Fibroblast of skin of right biceps (primary cell): ENCODE measurements at places on chromosomes 1 and 21.

DNA sequence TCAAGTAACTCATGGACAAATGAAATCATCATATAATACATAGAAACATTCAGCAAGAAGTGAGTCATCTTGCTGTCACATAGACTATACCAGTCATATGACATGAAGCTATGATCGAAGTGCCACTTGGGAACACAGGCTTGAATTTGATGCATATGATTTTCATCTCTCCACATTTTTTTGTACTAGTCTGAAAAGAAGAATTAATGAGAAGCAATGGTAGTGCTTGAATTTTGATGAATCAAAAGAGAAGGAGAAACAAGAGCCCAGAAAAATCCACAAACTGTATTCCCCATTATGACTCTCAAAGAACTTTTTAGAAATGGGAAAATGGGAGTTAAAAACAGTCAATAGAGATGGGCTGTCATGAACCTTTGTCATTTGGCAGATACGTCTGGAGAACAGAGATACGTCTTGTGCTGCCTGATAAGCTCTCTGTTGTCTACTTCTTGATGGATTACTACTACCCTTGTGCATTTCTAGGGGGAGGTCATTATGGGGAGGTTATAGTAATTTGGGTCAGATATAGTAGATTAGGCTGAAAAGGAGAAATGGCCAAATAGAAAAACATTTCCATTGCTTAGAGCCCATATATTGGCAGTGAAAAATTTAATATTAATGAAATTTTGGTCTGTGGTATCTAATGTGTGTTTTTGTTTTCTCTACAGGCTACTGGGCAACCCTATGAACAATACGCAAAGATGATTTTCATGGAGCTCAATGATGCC is 8.0 kb upstream of the LEPR start:
- DNase-seq, result peak; percentile 41

- DNase-seq, result no peak
Observed at GRCh38 chr1:233349137-233349536, 21.6 kb downstream of the MAP3K21 start.

GRCh38 chr1:60274422-60275290 is 201.1 kb upstream of the C1orf87 start:
- DNase-seq, result no peak

- peak; percentile 40 for DNase-seq
Observed at GRCh38 chr21:46322351-46323226, 1.1 kb downstream of the C21orf58 start.

GRCh38 chr1:113534875-113535274 is 144.6 kb downstream of the MAGI3 start:
- DNase-seq, result peak; percentile 66

DNA sequence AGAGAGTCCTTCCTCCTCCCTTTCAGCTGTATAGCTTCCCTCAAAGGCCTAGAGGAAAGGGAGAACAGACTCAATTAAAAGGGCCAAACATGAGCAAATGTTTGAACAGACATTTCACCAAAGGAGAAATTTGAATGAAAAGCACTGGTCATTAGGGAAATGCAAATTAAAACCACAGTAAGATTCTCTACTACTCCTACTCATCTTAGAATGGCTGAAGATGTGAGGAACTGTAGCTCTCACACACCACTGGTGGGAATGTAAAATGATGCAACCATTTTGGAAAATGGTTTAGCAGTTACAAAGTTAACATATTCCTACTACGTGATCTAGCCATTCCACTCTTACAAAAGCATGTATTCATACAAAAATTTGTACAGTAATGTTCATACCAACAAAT is 253.0 kb upstream of the HOOK1 start:
- no peak for DNase-seq

DNA sequence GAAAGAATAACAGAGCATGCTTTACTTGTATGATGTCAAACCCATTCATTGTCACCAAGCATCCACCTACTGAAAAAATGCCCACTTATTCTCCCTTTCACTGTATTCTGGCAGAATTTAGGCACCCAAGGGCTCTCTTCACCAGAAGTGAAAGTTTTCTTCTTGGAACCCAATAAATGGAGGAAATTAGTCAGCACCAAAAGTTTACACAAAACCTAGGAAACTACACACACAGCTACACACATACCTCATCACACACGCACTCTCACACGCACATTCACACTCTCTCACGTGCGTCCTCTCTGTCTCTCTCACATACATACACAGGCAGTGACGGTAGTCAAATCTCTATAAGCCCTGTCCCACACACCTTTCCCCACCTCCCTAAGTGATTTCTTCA is 37.6 kb downstream of the MCOLN2 start:
- no peak for DNase-seq

DNA sequence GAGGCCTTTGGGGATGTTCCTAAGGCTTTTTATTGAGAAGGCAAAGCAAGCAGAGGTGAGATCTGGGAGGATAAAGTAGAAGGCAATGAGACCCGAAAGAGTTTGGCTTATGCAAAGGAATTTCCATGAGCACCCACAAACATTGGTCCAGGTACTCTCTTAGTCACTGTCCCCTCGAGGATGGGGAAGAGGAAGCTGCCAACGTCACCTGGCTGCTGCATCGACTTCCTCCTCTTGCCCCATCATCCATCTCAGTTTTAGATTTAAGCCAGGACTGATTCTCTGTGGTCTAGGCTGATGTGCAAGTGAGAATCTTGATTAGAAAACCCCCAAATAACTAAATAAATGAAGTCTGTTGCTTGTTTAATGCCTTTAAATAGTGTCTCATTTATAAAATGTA is 28.7 kb downstream of the RUNX1 start:
- DNase-seq, result no peak

DNA sequence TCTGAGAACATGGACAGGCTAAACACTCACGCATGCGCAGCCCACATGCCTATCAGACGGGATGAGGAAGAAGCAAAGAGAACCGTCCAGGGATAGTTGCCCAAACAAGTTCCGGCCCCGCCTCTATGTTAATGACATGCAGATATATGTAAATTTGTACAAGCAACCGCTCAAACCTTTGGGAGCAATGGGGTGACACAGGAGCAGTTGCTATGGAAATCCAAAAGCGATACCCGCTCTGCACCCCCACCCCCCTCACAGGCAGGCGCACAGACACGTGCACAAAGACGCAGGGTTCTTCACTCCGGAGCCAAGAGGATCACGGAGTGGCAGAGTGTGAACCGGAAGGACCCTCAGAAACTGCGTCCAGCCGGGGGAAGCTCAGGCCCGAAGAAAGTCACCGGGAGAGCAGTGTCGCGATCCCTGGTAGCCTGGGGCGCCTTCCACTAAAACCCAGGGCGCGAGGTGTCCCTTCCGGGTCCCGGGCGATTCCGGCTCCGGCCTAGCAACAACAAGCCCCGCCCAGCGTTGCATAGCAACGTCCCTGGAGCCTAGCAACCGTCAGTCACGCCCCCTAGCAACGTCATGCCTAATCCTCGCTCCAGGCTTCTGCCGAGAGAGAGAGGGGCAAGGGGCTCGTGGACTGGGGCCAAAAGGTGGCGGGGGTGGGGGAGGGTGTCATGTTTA is 24.1 kb upstream of the ADGRB2 start:
- peak; percentile 87 for DNase-seq

DNA sequence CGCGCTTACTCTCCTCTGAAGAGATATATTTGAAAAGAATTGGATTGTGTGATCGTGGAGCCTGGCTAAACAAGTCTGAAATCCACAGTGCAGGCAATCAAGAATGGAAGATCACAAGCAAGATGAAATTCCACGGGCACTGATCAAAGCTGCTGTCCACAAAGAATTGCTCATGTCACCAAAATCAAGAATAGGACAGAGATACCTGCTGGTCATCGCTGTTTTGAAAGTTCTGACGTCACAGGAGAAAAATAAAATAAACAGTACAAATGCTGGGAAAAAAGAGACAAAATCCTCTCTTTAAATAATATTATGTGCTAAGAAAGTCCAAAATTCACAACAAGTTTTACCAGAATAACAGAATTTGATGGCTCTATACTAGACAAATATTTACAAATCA is 12.0 kb upstream of the DESI2 start:
- no peak for DNase-seq

GRCh38 chr1:10555635-10556429 is 81.1 kb downstream of the PEX14 start:
- DNase-seq, result no peak

- no peak for DNase-seq
Observed at GRCh38 chr1:25481625-25482024, 50.9 kb downstream of the MACO1 start.

GRCh38 chr1:151213560-151213959 is 15.2 kb downstream of the PIP5K1A start:
- no peak for DNase-seq

- DNase-seq, result no peak
Observed at GRCh38 chr1:75712306-75712705, 12.2 kb upstream of the ACADM start.

DNA sequence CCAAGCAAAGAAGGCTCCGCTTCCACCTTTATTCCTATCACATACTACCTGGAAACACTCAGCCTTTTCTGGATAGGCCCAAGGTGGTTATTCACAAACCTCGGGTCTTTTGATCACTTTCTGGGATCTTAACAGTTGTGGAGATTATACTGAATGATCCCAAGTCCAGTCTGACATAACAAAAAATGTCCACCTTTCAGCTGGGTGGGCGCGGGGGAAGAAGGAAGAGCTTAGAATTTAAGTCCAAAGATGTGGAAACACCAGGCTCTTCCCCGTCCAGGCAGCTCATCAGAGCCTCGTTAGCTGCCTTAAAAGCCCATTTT is 338 bp upstream of the C1orf53 start:
- no peak for DNase-seq

GRCh38 chr1:188611432-188611831 is 1782.7 kb downstream of the PLA2G4A start:
- no peak for DNase-seq

DNA sequence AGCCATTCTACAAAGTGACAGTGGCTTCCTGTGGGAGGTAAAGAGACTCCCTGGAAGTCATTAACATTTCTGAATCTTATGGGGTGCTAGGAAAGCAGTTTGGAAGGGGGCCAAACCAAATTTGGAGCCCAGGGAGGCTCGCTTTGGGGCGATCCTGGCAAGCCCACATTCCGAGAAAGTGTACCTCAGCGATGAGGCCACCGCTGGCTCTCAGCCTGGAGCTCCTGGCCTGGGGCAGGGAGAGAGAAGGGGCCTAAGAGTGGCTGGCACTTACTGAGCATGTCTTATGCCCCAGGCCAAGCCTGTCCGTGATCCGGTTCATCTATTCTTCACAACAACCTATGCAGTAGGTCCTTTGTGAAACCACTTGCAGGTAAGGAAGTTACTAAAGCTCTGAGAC is 98.8 kb downstream of the CCDC185 start:
- DNase-seq, result peak; percentile 53

- DNase-seq, result no peak
Observed at GRCh38 chr1:151843398-151843797, 3.8 kb upstream of the C2CD4D start.

DNA sequence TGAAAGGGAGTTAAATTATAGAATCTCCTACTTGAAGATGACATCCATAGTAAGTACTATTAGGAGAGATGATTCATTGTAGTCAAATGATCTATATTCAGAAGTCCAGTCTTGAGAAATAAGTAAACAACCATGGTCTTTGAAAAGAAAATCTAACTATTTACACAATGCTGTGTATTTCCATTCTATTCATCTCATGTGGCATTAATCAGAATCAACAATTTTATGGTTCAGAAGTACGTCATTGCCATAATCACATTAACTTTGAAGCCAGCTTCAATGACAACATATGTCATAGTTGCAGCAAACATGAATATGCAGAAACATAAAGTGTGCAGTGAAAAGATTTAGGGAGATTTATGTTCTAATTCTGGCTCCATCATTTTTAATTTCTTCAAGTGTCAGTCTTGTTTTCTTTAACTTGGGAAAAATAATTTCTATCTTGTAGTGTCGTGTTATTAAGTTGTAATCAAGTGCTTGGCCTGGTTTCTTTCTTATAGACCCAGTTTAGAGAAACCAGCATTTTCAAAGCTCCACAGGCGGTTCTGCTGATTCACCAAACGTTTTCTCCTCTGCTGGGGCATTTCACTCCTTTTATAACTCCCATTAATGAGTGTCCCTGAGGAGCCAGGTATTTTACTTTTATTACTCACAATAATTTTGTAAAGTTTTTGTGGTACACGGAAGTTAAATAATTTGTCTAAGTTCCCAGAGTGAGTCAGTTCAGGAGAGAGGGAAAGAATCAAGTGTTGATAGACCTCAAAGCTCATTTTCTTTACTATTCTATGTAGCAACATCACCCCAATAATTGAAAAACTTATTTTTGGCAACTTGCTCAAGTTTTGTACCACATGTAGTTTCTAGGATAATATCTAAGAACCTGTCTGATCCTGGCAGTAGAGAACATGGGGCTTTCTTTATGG is 35.9 kb upstream of the PTGS2 start:
- DNase-seq, result peak; percentile 24

DNA sequence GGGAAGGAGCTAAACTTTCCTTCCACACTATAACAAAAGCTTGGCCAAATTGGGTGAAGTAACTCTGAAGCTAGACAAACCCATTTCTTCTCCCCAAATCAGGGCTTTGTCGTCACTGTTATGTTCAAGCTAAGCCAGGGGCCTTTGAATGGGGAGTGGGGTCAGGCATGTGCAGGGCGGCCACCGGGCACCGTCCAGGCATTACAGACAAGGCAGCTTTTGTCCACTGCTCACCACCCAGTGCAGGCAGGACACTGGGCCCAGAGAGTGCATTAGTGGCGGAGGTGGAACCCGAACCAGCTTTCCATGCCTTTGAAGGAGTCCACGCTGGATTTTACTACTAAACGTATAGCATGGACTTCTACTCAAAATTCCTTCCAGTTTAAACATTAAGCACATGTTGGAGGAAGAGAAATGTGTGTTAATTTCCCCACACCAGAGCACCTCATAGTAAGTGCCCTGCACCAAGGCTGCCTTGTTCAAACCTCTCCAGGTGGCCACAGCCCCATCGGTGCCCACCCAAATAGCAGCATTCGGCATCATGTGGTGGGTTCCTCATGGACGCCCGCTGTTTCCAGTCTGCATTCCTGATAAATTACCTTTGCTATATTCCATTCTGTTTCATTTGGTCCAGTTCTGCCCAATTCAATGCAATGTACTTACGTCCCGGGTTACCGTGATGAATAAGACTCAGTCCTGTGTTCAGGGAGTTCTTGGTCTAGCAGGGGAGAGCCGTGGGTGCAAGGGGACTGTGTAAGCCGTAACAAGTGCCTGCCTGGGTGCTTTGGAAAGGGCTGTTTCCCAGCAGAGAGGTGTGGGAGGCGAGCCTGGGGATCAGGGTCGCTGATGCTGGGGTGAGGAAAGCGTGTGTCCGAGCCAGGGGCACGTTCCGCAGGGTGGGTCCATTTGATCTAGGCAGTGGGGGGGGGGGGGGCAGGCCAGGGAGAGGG is 1.6 kb downstream of the UBASH3A start:
- no peak for DNase-seq

DNA sequence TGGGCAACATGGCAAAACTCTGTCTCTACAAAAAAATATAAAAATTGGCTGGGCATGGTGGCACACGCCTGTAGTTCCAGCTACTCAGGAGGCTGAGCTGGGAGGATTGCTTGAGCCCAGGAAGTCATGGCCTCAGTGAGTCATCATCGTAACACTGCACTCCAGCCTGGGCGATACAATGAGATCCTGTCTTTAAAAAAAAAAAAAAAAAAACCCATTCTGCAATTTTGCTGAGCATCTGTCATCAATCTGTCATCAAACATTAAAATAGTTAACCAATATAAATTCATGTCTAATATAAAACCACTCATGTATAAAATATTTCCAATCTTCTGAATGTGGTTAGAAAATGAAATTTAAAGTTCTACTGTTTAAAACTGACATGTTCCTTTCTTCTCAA is 56.9 kb downstream of the LPAR3 start:
- peak; percentile 72 for DNase-seq

- peak; percentile 61 for DNase-seq
Observed at GRCh38 chr1:111516005-111516535, 12.6 kb upstream of the ADORA3 start.
